ENCODE measurements at places on chromosomes 4 and X. TPM values are rescaled to one million over a fixed set of nuclear protein-coding genes. Genes with fewer than 3 reads are reported as not detected.
A peak's percentile ranks its signal among the peaks of the same experiment; 100 is the strongest.

The ENPP6 gene
- total RNA-seq, result not detected

The GNRHR gene
- not detected for total RNA-seq

DNA sequence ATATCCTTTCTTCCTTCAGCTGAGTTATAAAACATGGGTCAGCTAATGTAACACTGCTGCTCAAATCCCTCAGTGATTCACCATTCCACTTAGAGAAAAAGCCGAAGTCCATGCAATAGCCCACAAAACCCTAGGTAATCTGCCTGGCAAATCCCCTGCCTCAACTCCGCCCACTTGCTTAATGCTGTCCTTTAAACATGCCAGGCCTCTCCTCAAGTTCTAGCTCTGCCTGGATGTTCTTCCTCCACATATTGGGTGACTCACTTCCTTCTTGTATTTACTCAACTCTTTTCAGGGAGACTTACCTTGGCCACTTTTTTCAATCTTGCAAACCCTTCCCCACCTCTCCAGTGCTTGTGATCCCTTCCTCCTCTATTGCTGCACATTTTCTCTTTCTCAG, 89.8 kb downstream of the EMCN start:
- peak; percentile 67 for DNase-seq

GRCh38 chrX:21266949-21267348, 107.3 kb upstream of the CNKSR2 start:
- no peak for DNase-seq

Data from dermis blood vessel endothelial cell (primary cell).